ENCODE measurements at places on chromosomes 1 and 21.

DNA sequence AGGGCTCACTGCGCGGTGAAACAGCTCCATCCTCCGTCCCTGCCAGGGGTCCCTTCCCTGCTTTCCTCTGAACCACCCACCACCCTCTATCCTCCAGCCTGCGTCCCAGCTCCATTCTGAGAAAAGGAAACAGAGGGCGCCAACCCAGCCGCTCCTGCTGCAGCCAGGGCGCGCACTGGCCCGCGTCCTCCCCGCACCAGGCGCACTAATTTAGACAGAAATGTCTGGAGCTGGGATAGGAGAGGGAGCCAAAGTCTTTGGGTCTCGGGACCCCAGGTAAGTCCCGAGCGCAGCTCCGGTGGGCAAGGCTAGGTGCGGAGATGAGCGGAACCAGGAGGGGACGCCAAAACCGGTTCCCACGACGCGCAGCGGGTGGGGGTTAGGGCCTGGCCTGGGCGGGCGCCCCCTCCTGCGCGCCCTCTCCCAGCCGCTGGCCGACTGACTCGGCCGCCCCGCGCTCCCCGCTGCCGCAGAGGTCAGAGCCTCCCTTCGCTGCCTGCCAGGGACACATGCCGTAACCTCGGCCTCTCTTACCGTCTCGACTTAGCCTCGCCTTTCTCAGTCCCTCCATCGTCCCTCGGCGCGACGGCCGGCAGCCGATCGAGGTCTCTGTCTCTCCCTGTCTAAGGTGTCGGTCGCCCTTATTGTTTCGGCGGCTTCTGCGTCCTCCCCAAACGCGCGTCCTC is 2.0 kb downstream of the CAMK2N1 start:
- DNase-seq = no peak

- no peak for DNase-seq
Measured at GRCh38 chr1:189567890-189568289, 909.8 kb downstream of the BRINP3 start.

GRCh38 chr1:97170300-97170699 is 448.7 kb downstream of the PTBP2 start:
- DNase-seq = no peak

- DNase-seq = no peak
Measured at GRCh38 chr1:176066709-176067108, 140.4 kb downstream of the COP1 start.

GRCh38 chr1:84849357-84849975 is 43.5 kb downstream of the LPAR3 start:
- DNase-seq = no peak

DNA sequence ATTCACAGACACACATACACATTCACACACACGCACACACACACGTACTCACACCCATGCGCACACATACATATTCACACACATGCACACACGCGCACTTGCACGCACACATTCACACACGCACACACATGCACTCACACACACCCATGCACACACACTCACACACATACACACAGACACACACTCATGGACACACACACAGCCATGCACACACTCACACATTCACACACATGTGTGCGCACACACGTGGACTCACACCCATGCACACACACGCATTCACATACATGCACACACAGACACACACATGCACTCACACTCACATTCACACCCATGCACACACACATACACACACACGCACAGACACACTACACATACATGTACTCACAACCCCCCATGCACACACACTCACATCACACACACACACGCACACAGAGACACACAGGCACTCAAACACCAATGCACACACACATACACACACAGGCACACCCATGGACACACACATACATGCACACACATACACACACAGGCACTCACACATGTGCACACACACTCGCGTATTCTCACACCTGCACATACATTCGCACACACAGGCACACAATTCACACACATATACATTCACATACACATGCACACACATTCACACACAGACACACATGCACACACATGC is 589.1 kb downstream of the PTPRU start:
- DNase-seq = no peak

DNA sequence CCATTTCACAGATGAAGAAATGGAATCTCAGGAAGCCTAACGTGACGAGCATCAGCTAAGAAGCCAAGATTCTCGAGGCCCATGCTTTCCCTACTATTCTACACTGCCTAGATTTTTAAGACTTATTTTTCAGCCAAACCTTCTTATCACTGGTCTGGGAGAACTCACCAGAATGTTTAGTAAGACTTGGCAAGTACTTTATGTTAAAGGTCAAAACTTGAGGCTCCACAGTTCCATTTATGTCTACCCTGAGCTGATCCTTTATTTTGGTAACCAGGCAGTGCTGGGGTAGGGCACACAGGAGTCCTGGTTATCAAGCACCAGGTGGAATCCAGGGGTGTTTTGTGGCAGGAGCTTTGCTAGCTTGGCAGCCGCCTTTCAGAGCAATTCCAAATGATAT is 16.8 kb downstream of the PLXNA2 start:
- no peak for DNase-seq

- DNase-seq = no peak
Measured at GRCh38 chr1:208303743-208304712, 59.8 kb upstream of the PLXNA2 start.

DNA sequence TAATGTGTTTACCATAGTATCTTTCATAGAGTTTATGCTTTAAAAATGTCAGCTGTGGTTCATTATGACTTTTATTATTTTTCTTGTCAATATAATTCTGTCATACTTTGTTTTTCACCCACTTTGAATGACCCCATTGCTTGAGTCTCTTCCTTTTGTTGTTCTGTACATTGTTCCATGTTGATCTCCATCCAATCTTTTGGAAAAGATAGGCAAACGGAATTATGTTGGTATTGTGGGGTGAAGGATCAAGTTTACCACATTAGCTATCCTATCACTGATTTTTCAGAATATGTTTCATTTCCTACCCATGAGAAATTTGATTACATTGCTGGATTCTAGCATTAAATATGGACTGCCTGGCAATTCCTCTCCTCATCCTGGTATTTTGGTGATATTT is 196.6 kb downstream of the NFIA start:
- DNase-seq = no peak

- DNase-seq = no peak
Measured at GRCh38 chr1:161162052-161162451, 2.8 kb downstream of the USP21 start.

GRCh38 chr1:30780409-30780808 is 22.8 kb upstream of the LAPTM5 start:
- no peak for DNase-seq

GRCh38 chr1:230240446-230241086 is 173.5 kb downstream of the GALNT2 start:
- no peak for DNase-seq

DNA sequence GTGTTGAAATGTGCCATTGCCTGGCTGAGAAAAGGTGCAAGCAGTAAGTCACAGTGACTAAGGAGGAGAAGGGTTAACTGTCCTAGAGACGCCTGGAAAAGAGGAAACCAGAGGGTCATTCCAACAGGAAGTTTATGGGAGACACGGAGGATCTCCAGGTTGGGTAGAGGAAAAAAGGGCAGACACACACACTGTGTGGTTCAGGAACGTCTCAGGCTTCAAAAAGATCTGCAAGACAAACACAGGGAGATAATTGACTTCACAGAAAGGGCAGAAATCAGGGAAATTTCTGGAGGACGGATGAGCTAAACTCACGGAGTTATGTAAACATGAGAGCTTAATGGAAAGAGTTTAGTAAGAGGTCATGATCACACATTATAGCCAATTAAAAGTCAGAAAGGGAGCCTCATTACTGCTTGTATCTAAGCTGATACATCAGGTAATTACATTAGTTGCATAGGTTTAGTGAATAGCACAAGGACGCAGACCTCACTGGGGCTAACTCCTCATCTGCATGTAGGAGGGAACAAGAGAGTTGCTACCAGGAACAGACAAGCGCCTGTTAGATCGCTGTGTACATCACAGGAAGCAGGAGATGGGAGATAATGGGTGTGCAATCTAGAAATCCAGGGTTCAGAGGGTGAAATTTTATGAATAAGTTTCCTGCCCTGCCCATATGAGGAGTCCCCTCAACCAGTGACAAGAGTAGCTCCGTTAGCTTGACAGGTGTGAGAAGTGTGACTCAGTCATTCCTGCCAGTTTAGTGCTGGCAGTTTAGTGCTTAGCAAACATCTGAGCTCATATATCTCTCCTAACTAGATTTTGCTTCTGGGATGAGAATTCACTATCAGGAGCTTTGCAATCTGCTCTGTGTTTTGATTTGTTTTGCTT is 96.6 kb upstream of the TNR start:
- DNase-seq = peak; percentile 9

- no peak for DNase-seq
Measured at GRCh38 chr21:37380349-37381323, 14.1 kb downstream of the DYRK1A start.

GRCh38 chr1:154999571-155000410 is 2.8 kb upstream of the ZBTB7B start:
- peak; percentile 79 for DNase-seq

- no peak for DNase-seq
Measured at GRCh38 chr1:160628799-160629263, 18.0 kb downstream of the SLAMF1 start.

DNA sequence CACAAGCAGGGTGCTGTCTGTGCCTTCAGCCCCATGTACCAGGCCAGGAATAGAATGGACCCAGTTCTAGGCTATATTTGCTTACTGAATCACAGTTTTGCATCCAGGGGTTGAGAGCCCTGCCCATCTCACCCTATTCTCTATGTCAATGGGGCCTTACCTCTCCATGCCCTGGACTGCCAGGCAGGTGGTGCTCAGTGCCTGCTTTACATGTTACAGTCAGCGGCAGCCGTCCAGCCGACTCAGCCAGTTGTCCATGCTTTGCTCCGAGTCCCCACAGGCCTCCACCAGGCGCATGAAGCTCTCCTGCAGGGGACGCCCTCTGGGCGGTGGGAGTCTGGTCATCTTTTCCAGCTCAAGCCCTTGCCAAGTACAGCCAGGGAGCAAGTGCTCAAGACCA is 12.2 kb upstream of the FAM167B start:
- DNase-seq = no peak

DNA sequence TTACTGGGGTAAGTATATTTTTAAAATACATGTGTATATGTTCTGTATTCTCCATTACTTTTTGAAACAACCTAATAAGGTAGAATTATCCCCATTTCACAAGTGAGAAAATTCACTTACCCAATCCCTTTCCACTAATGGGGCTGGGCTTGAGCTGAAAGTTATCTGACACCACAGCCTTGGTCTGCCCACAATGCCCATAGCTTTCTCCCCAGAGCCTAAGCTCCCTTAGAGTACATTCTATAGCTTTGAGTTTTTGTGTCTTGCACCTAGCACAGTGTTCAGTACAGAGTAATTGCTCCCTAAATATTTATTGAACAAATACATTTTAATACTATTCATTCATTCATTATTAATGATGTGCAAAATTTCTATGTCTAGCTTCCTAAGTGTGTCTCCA is 152.7 kb upstream of the RUNX1 start:
- no peak for DNase-seq

GRCh38 chr1:173134800-173135199 is 72.3 kb downstream of the TNFSF4 start:
- DNase-seq = no peak

DNA sequence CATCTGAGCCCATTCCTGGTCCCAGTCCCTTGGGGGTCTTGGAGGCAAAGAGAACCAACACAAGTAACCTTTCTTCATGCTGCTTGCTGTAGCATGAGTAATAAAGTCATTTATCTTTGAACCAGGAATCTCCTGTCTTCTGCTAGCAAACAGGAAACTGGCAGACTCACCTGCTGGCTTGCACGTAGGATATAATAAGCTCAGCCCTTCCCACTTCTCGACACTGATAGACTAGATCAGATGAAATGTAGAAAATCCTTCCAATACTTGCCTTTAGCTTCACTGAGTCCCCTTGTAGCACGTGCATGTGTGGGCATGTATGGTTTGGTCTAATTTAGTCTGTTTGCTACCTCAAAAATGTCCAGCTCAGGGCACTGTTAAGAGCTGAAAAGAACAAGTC is 6.5 kb upstream of the TFF2 start:
- DNase-seq = no peak

DNA sequence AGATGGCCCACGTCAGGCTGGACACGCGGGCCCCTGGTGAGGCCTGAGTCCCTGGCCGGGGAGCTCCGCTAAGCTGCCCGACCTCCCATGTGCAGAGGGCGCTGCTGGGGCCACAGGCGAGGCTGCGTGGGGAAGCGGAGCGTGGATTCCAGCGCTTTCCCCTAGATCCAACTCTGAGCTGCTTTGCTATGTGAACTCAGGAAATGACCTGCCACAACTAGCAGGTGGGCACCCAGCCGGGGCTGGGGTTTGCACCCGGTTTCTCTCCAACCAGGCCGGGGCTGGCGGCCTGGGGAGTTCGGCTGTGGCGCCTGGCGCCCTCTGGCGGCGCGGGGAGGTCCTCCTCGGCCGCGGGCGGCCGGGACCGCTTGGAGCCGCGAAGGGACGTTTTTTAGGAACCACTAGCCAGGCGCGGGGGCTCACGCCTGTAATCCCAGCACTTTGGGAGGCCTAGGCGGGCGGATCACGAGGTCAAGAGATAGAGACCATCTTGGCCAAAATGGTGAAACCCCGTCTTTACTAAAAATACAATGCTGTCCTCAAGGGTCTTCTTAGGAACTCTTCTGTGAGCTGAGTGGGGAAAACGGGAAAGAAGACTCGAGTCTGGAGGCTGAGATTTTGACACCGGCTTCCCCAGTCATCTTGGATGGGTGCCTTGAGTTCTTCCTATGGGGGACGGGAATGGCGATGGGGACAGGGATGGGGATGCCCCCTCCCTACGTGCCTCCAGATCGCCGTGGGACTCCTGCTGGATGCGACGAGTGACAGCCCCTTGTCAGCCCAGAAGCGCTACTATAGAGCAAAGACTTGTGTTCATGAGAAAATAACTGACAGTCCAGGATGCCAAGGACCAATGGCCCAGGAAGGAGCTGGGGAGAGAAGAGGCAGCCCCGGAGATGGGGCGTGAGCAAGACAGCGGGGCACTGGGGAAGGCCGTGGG is 12.6 kb downstream of the PYCR2 start:
- peak; percentile 84 for DNase-seq

GRCh38 chr1:201719812-201720521 is 109.0 kb upstream of the IPO9 start:
- no peak for DNase-seq

All from HuH-7 (cell line).